NCI-H146 (cell line): ENCODE measurements at places on chromosomes 2 and 18.
A peak's percentile ranks its signal among the peaks of the same experiment; 100 is the strongest.

DNA sequence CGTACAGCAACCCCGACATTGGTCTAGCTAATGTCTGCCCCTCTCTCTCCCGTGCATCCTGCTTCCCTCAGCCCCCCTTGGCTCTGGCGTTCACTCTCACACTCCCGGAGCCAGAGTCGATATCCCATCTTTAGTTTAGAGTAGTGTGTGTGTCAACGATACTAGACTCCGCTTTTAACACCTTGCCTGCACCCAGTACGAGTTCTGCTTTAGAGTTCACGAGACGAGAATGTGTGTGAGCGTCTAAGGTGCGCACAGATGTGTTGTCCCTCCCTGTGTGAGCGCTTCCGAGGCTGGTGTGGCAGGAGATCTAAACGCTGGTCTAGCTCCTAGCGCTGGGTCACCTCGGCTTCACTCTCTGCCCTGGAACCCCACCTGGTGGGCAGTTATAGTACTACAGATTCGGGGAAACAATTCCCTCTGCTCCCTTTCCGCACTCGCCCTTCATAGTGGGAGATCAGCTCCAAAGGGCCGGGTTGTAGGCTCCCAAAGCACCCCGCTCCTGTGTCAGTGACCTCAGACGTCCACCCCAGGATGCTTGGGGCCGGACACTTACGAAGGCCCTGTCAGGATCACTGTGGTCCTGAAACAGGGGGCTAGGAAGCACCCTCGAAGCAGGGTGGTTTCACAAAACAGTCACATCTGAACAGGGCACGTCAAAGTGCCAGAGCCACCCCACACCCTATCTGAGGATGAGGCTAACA lies 2.6 kb upstream of the CYP26B1 start:
- peak; percentile 88 for DNase-seq

DNA sequence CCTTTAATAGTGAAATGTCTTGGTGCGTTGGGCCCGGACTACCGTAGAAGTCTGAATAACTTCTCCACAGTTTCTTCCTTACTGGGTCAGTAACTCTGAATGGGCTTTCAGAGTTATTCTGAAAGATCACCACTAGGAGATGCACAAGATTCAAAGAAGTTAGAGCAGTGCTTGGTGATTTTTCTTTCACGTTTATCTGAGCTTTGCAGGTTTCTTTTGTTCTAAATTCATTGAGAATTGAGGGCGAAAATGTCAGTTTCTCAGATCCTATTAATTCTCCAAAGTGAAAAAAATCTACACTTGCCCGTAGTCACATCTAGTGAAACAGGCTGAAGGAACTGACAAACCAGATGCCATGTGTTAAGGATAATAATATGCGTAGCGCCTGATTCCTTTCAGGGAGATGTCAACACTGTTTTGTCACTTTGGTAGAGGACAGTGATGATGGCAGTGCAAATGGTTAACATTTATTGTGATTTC lies 70.1 kb downstream of the QPCT start:
- DNase-seq, result peak; percentile 64

GRCh38 chr2:205913668-205914067 lies 172.3 kb downstream of the INO80D start:
- peak; percentile 13 for DNase-seq

DNA sequence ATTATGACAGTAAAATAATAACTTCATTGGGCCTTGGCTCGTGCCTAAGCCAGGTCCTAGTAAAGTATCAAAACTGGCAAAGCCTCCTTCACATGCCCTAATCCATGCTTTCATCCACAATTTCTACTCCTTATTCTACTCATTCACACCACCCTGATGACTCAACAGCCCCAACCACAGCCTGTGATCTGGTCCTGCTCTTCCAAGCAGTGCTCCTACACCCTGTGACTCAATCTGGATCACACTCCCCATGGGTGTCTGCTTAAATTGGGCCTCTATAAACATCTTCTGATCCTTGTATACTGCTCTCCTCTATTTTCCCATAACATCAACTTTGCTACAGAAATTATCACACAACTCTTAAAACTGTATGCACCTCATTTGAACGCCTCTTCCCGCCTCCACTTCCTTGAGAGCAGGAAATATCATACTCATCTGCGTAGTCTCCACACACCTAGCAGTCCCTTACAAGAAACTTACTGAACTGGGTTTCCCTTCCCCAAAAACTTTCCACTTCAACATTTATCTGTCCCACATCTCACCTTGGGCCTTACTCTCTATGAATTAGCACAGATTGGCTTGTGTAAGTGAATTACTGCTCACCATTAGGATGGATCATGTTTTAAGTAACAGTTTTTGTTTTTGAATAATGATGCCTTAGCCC lies 15.9 kb downstream of the GTF3C3 start:
- DNase-seq, result no peak

- DNase-seq, result no peak
Measured at GRCh38 chr2:43165378-43166069, 60.9 kb downstream of the ZFP36L2 start.

DNA sequence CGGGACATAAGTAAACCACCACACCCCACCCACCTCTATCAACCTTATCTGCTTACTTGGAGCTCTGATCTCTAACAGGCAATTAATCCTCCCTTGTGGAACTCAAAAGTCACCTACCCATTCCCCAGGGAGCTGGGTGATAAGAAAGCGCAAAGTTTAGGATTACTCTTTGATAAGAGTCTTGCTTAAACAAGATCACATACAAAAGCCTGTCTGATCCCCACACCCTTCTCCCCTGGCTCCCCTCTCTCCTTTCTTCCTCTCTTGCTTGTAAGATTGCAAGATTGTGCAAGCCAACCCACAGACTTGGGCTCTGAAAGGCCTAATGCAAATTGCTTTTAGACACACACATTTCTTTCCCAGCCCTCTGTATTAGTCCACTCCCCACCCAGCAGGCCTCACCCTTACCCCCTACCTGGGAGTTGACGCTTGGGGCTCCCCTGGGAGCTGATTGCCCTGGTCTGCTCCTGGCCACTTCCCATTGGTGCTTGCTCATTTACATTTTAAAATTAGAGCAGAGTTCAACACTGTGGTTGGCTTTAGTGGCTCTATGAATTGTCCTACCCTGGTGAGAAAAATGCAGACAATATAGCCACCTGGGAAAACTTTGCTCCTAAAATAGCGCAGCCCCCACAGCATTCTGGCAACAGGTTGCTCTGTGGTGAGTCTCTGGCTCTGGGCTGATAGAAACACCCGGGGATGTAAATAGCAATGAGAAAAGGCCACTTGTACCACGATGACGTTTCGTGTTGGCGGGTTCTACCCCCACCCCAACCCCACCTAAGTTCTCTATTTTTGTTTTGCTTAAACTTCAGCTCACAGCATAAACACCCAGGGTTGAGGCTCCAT lies 92.8 kb upstream of the MSH2 start:
- DNase-seq, result peak; percentile 22

DNA sequence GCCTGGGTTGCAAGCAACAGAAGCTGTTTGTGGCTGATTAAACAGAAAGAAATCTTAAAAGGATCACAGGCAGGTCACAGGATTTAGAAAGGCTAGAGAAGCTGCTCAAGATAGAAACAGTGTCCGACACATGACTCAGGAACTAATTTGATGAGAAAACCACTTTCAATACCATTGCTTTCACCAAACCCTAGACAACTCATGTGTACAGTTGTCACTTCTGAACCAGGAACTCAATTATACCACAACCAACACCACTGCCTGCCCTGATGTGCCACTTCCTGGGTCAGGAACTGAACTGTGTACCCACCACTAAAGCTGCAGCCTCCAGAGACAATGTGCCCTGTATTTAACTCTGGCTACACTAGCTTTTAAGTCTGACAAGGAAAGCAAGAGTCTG lies 56.0 kb downstream of the TMEM247 start:
- DNase-seq, result no peak

- no peak for DNase-seq
Measured at GRCh38 chr2:143551971-143552650, 422.9 kb downstream of the ARHGAP15 start.
